Glutamatergic neuron (in vitro differentiated cells): ENCODE measurements at places on chromosomes 1 and 21. TPM values are rescaled to one million over a fixed set of nuclear protein-coding genes. Genes with fewer than 3 reads are reported as not detected.

DNA sequence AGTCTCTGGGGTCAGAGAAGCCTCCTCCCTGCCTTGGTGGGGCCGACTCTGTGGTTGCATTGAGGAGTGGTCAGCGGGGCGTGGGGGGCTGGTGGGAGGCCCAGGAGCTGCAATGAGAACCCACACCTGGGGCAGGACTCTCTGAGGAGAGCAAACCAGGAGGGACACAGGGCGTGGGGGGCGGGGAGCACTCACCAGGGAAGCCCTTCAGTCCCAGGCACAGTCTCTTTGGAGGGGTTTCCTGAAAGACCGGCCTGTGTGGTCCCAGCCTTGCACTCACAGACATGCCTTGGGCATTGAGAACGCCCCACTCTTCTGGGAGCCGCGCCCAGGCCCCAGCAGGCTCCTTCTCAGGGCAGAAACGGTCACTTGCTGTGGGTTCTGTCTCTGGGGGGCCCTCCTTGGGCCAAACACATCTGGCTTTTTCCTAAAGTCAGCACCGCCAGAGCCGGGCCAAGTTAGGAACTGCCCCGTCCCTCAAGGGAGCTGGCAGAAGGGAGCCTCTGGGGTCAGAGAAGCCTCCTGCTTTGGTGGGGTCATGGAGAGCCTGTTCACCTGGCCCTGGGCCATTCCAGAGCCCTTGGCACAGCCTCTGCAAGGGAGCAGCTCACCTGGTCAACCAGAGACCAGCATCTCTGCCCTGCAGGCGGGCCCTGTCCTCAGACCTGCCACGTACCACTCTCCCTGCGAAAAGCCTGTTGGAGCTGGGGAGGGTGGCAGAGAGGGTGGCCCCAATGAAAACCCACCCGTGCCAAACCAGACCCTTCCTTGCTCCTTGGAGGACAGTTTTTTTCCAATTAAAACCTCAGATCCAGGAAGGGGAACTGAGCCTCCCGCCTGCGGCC lies 59.9 kb upstream of the TTC34 start:
- DNase-seq: no peak

DNA sequence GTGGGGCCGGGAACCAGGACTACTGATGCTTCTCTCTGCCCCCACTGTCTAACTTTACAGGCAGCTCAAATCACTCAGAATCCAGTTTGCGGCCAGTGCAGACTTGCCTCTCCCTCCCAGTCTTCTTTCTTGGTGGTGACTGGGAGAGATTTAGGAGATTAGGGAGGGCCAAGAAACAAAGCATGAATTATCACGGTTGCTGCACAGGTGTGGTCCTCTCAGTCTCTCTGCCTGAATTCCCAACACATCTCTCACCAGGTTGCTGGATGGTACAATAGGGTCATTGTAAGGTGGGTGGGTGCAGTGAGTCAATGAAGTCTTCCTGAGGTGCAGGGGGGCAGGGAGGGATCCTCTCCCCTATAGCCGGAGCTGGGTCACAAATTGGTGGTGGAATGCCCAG lies 12.6 kb downstream of the S100A11 start:
- DNase-seq: no peak

GRCh38 chr21:14602382-14602958 lies 56.4 kb upstream of the SAMSN1 start:
- no peak for DNase-seq

- no peak for DNase-seq
These were observed 81.7 kb downstream of the PIK3CD start for GRCh38 chr1:9733160-9733789.

Gene C1orf226
- total RNA-seq: 12.3 TPM

Gene B3GALT2
- 64.6 TPM for total RNA-seq

- no peak for DNase-seq
These were observed 80.9 kb upstream of the LBR start for GRCh38 chr1:225508538-225509375.
